SW 1271 (cell line): ENCODE measurements at places on chromosomes 12 and 14.

GRCh38 chr12:108400481-108400880, 61.4 kb upstream of the CMKLR1 start:
- no peak for DNase-seq

GRCh38 chr14:44963044-44963528, 1.1 kb downstream of the TOGARAM1 start:
- DNase-seq = no peak

GRCh38 chr14:90649083-90649482, 167.1 kb downstream of the TTC7B start:
- no peak for DNase-seq

GRCh38 chr14:60067882-60068281, 23.8 kb upstream of the PCNX4 start:
- DNase-seq = no peak

GRCh38 chr12:123767613-123768012, 5.5 kb downstream of the DNAH10 start:
- DNase-seq = no peak

DNA sequence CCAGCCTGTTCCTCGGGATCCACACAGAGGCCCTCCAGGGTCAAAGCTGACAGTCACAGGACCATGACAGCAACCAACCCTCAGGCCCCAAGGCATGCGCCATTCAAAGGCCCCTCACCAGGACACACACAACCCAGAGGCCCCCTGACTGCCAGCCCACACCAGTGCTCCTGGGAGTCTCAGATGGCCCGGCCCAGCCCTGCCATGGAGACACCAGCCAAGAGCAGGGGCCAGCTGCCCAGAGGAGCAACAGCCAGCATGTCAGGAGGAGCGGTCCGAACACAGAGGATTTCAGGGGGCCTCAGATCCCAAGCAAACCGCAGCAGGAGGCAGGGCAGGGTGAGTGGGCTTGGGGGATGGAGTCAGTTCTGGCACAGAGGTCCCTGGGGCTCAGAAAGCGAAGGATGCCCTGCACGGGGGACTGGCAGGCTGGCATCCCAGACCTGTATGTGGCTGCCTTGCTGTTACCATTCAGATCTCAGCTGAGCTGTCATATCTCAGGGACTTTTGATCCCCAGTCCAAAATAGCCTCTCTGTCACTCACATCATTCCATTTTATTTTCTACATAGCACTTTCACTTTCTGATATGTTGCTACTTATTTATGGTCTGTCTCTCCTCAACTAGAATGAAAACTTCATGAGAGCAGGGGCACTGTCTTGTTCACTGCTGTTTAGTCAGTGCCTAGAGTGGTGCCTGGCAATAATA, 4.8 kb downstream of the TMEM229B start:
- no peak for DNase-seq

GRCh38 chr12:111398530-111398929, 7.2 kb upstream of the SH2B3 start:
- no peak for DNase-seq

GRCh38 chr12:108612788-108613282, 15.0 kb upstream of the TMEM119 start:
- DNase-seq = no peak

- DNase-seq = no peak
Observed at GRCh38 chr12:818733-819132, 66.4 kb downstream of the WNK1 start.

DNA sequence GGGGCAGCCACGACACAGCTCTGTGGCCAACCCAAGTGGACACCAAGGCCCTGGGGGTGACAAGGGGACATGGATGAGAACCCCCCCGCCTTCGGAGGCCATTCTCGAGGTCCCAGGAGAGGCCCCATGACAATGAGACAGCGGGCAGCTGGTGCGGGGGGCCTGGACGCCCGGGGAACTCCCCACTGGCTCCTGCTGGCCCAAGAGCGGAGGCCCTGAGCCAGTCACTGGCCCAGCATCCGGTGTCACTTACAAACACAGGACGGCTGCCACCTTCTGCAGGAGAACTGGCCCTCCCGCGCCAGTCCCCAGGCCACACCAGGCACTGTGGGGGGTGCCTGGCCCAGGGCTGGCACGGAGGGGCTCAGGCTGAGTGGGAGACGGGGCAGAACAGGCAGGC, 51.4 kb downstream of the NCOR2 start:
- no peak for DNase-seq

DNA sequence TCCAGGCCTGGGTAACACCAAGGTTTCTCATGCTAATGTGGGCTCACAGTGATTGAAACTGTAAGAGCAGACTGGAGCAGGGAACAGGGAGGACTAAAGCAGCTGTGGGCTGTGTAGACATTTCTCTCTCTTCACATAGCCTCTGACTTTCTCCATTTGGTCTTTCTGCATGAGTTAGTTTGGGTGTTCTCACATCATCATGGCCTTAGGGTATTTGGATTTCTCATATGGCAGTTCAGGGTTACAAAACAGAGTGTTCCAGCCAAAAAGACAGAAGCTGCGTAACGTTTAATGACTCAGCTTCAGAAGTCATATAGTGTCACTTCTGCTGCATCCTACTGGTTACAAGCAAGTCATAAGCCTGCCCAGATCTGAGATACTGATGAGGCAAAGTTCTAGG, 52.0 kb upstream of the OSBPL8 start:
- DNase-seq = no peak

DNA sequence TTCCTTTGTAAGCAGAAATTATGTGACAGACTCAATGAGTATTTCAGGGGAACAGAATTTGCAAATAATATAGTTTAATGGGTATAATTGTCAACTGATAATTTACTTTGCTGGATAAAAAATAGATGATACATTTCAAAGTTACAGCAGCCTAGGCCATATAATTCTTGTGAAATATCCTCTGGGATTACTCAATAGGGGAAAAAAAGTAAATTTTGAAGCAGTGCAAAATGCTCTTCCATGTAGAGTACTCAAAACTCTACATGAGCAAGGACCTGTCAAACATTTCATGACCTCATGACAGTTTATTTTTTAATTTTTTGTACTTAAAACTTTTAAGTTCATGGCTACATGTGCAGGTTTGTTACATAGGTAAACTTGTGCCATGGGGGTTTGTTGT, 163.3 kb downstream of the DACT1 start:
- no peak for DNase-seq

DNA sequence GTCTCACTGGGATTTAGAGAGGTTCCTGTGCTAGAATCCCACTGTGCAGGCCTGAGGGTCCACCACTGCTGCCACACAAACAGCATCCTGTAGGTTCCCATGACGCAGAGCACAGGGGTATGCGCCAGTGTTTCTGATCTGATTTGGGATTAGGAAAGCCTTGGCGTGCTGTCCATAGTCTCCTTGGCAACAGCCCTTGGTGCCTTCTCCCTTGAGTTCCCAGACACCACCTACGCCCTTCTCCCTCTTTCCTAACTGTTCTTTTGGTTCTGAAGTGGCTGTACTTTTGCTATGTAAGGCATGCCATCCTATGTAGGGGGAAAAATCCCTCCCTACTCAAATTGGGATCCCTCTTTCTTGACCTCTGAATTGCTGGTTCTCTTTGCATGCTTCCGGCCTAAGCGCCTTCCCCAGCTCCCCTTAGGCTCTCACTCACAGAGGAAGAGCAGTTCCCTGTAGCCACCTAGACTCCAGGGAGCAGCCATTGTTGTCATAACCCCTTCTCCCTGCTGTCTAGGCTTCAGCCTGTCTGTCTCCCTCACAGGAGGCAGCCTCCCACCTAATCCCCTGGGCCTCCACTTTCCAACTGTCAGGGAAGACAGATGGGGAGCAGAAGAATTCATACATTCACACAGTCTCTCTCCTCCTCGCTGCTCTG, 14.8 kb upstream of the RIC8B start:
- DNase-seq = no peak

DNA sequence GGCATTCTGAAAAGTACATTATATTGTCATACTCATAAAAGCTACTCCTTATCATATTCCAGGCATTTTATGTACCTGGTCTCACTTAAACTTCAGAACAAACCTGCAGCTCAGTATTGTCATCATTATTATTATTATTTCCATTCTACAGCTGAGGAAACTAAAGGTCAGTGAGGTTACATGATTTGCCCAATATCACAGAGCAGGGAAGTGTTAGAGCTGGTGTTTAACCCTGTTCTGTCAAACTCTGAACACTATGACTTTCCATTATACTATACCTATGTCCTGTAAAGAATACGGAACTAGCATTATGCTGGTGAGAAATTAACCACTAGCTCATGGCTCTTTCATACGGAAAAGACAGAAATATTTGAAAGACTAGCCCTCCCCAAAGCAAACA, 56.4 kb downstream of the STON2 start:
- no peak for DNase-seq

DNA sequence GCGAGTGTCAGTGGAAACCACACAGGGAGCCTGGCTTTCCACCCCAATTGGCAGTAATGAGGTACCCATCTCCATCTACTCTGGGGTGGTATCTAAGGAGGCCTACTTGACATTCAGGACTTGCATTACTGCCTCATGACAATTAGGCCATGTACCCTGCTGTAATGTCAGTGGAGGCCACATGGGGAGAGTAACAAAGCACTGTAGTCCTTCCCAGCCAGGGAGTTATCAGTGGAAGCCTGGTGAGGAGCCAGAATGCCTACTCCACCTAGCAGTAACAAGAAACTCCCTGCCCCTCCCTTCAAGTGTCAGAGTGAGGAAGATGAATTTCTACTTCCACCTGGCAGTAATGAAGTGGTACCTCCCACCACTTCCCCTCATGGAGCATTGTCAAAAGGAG, 12.5 kb downstream of the TIMM9 start:
- no peak for DNase-seq

GRCh38 chr12:122866379-122866778, 29.5 kb downstream of the VPS37B start:
- no peak for DNase-seq

- no peak for DNase-seq
Observed at GRCh38 chr12:79250960-79251755, 386.6 kb downstream of the SYT1 start.

DNA sequence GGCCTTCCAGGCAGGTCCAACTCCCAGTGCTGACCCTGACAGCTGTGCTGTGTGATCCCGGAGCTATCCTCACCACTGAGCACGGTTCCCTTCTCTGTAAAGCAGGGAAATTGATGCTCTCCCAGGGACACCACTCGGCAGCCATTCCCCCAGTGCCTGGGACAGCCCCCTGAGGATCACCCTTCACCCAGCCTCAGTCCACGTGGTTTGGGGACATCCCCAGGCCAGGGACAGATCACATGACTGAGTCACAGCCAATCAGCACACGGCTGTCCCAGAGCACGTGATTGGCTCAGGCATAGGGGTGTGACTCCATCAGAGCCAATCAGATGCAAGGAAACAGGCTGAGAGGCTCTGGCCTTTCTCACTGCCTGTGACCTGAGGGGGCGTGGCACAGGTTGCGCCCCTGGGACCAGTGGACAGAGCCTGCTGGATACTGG, 68.8 kb upstream of the SFSWAP start:
- no peak for DNase-seq

GRCh38 chr14:50801706-50802105, 29.3 kb downstream of the NIN start:
- DNase-seq = no peak

DNA sequence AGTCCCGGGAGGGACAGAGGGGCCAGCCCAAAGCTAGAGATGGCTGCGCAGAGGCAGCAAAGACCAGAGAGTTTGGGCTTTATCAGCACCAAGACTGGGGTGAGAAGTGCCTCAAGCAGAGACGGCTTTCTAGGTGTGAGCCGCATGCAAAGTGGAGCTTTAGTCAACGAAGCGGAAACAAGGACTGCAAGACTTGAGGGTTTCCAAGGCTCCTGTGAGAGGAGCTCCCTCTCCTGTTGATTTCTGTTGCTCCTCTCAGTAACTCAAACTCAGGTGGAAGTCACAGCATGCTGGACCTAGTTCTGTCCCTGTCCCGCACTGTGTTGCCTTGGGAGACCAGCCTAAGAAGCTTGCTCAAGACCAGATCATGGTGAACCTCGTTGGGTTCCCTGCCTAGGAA, 327.8 kb downstream of the MED13L start:
- no peak for DNase-seq
